ENCODE measurements at places on chromosomes 6 and 20.

GRCh38 chr6:142943711-142944123 is 1.3 kb downstream of the HIVEP2 start:
- DNase-seq, result no peak

GRCh38 chr20:62733891-62734290 is 25.3 kb downstream of the NTSR1 start:
- no peak for DNase-seq

- DNase-seq, result no peak
Measured at GRCh38 chr6:10418862-10419748, 4.2 kb upstream of the TFAP2A start.

GRCh38 chr20:58483470-58483869 is 31.7 kb downstream of the APCDD1L start:
- DNase-seq, result no peak

GRCh38 chr20:9298906-9299305 is 215.5 kb upstream of the LAMP5 start:
- no peak for DNase-seq

DNA sequence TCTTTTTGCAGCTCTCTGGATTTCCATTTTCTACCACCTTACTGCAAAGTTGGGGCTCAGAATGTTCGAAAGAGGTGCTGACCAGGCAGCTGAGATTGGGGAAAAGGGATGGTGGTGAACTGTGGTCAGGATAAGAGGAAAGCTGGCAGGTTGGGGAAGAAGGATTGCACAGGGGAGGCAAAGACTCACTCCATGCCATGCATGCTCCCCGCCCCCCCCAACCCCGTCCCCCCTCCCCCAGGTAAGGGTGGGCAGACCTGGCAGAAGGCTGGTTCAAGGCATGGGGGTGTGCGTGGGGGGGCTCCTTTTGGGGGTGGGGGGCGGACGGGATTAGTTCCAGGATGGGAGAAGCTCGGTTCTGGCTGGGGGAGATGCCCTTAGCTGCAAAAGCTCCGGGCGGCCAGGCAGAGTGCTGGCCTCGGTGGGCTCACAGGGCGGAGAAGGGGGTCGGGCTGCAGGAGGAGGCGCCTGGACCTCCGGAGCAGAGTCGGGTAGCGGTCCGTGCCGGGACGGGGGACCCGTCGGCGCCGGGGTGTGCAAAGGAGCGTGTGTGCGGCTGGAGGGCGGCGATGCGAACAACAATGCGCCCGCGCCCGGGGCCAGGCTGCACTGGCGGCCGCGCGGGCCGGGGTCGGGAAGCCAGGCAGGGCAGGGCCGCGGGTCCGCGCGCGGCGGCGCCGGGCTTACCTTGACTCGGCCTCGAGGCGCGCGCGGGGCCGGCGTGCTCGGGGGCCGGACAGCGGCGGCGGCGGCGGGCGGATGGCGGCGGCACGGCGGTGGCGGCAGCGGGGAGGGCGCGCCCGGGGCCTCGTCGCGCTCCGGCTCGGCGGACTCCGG is 880 bp downstream of the ADNP start:
- no peak for DNase-seq

GRCh38 chr6:28865401-28866204 is 58.2 kb downstream of the TRIM27 start:
- peak; percentile 50 for DNase-seq

- no peak for DNase-seq
Measured at GRCh38 chr6:131950767-131951575, at the start of gene CCN2. Gene CCN2 (minus strand): TSS chr6:131951372. CDS start chr6:131951172, 200 bp downstream.

DNA sequence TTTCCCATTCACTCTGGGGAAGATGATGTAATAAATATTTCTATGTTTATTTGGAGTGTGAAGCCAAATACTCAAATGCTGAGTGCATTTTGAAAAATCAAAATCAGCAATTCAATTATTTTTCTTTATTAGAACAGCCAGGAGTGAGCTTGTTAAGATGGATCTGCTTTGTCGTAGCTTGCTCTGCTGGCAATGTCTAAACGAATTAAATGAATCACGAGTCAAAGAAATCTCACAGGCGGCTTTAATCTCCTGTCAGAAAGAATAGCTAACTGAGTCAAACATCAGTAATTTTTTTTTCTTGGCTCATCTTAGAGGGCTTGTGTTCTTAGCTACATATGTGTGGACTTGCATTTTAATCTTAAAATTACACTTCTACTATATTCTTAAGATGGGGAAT is 100.2 kb upstream of the HMGN3 start:
- no peak for DNase-seq

GRCh38 chr20:40497899-40498691 is 190.9 kb downstream of the MAFB start:
- no peak for DNase-seq

GRCh38 chr6:112253498-112253840 is 898 bp downstream of the LAMA4 start:
- no peak for DNase-seq

DNA sequence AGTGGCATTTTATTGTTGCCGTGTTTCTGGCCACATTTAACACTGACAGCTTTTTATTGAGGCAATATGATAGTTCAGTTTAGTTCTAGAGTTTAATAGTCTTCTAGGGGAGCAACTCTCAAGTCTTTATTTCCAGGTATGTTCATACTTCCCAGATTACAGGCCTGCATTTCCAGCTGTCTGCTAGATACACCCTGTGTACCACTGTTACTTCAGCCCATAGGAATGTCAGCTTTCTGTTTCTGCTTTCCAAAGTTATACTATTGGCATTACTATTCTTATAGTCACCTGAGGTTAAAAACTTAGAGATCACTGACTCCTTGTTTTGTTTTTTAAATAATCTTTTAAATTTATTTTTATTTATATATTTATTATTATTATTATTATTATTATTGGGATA is 7.6 kb downstream of the ZNF451 start:
- no peak for DNase-seq

DNA sequence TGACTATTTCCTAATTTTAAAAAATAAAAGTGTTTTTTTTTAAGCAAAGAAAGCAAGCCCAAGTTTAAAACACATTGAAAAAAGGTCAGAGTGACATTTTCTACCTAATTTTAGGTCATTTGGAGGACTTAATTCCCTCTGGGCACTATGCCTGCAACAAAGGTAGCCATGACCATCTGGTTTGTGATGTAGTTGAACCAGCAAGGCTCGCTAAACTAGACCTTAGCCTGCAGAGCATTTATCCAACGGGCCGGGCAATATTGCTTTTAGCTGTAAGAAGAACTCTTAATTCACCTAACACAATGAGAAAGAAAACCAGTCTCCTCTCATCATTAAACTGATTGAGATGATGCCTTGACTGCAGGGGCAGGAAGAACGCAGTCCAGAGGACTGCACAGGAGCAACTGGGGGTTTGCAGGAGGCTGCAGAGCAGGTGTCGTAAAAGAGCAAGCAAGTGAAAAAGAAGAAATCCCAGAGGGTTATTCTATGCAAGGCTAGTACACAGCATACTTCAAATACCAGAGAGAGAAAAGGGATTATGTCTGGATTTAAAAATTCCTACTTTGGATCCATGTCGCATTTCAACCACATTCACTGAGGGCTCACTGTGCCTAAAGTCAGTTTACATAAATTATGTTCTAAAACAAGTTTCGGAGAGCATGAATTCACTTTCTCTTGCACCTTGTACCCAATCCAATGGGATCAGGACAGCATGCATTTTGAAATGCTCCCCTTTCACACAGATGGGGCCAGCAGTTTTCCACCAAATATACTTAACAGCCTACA is 12.8 kb downstream of the TRAF3IP2 start:
- no peak for DNase-seq

DNA sequence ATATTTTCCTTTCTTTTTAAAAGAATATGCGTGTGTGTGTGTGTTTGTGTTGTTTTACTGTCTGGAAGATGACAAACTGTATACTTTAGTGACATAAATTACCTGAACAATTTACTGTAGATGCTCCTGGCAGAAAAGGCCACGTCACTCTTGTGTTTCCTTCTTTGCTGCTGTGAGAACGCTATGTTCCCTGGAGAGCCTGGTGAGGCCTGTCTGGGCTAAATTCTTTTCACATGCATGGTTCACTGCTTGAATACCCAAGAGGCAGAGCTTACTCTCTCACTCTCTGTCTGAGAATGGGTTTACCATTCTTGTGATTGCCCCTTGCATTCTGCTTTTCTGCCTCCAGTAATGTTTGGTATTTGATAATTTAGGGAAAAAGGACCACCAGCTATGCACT is 64.3 kb downstream of the EDN1 start:
- no peak for DNase-seq

DNA sequence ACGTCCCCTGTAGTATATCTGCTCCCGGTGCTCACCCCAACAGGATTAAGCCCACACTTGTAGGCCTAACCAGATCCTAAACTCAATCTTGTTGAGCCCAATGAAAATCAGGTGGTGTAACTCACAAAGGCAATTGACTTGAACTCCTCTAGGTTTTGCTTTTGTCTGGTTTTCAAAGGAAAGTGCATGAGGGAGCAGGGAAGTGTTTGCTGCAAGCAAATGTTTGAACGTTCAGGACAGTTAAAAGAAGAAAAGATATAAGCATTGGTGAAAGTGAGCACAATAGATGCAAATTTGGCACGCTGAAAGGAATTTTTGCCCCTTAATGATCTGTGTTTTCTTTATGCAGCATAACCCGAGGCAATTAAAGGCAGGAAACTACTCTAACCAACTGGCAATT is 212.6 kb downstream of the PLCB1 start:
- DNase-seq, result no peak

DNA sequence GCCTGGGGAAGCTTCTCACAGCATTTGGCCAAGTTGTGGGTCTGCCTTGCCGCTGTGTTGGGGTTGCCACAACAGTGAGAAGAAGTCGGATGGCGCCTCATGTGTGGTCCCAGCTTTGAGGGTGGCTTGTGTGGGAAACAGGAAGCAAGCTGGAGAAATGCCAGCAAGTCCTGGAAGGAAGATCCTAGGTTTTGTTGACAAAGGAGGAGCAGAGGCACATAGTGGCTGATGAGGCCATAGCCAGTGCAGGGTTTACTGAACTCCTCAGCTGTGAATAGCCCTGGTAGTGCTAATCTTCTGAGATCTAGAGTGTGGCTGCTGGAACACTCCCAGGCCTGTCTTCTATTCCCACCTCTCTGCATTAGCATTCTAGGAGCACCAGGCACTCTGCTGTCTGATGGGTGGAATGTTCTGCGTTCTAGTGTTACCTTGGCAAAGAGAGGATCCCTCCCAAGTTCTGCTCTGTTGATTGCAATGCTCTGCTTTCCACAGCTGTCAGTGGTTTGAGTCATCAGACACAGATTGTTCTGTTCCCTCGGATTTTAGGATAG is 25.2 kb downstream of the SNPH start:
- DNase-seq, result no peak

DNA sequence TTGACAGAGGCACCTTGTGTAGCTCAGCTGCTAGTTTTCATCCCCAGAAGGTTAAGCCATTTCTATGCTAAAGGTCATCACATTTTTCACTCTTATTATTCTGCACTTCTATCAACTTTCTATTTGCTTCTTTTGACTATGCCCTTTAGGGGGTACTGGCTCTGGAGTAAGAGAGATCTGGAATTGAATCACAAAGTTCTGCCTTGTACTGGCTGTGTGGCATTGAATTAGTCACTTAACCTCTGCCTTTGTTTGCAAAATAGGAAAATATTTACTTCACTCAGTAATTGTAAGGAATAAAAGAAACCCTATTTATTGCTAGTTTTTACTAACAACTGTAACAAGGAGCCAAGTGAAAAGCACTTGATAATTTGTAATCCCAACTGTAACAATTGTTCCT is 56.8 kb upstream of the MTRF1L start:
- no peak for DNase-seq

DNA sequence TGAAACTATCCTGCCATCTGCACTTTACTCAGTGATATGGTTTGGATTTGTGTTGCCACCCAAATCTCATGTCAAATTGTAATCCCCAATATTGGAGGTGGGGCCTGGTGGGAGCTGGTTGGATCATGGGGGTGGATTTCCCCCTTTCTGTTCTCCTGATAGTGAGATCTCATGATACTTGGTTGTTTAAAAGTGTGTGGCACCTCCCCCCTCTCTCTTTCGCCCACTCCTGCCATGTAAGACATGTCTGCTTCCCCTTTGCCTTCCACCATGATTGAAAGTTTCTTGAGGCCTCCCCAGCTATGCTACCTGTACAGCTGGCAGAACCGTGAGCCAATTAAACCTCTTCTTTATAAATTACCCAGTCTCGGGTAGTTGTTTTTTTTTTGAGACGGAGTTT is 18.0 kb downstream of the PIGT start:
- DNase-seq, result no peak

- DNase-seq, result no peak
Measured at GRCh38 chr6:152360034-152360433, 277.1 kb downstream of the SYNE1 start.

DNA sequence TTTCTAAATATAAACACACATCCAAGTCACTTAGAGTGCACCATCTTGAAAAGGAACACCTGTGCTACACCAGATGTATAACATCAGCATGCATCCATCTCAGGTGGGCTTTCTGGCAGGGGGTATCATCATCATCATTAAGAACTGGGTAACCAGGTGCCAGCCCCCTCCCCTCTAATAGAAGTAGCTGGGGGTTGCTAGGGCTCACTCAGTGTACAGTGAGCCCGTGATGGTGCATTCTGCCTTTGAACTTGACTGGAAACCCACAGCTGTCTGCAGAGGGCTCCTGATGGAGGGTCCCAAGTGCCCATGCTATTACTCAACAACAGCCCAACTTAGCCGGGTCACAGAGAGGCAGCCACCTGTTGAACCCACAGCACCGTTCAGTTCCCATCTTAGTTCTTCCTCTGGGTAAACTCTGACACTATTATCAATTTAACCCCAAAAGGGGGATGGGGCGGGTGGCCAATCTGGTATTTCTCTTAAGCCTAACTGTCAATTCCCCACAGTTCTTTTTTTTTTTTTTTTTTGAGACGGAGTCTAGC is 32.7 kb upstream of the CCND3 start:
- no peak for DNase-seq

DNA sequence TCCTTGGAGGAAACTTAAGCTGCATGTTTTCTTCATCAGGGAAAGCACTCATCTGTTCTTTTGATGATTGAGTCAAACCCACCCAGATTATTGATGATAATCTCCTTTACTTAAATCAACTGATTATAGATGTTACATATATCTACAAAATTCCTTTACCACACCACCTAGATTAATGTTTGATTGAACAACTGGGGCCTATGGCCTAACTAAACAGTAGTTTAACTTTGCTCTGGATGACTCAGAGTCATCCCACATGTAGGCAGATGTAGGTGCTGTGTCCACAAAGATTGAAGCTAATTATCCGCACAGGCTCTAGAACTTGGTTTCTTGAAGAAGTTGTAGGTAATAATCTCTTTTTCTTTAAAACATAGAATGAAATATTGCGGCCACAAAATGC is 42.2 kb downstream of the PKIB start:
- no peak for DNase-seq

GRCh38 chr6:143516690-143517446 is 5.3 kb upstream of the FUCA2 start:
- DNase-seq, result no peak

DNA sequence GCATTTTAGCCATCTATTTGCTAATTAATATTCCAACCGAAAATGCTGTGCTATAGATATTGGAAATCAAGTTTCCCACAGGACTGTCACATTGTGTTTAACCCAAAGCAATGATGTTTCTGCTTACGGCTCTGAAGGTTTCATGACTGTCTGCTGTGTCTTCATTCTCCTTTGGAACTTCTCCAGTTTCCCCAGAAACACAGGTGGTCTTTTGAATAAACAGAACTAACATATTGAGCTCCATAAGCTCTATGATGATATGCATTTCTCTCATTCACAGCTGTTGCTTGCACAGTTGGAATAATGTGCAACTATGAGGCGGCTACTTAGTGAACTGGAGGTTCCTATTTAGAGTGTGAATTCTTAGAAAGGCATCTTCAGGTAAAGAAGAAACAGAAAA is 266.0 kb upstream of the ID4 start:
- DNase-seq, result no peak

- no peak for DNase-seq
Measured at GRCh38 chr6:122198922-122199321, 200.5 kb upstream of the HSF2 start.
